ENCODE measurements at places on chromosomes 3 and 15.

DNA sequence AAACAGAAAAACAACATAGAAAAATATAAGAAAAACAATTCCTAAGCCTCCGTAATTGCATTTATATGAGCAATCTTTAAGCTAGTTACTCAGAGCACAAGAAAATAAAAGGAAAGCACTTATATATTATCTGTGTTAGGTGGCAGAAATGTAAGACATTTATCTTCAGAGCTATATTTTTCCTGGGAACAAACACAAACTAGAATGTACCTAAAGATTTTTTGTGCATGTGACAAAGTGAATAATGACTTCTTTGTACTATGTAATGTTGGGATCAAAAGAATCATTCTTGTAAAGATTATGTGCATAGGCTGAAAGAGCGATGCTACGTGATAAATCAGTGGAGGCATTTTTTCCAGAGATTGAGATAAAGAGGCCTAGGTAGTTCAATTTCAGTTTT, 111.3 kb upstream of the GMNC start:
- no peak for DNase-seq

GRCh38 chr3:197466586-197467399, 89.0 kb downstream of the BDH1 start:
- no peak for DNase-seq

DNA sequence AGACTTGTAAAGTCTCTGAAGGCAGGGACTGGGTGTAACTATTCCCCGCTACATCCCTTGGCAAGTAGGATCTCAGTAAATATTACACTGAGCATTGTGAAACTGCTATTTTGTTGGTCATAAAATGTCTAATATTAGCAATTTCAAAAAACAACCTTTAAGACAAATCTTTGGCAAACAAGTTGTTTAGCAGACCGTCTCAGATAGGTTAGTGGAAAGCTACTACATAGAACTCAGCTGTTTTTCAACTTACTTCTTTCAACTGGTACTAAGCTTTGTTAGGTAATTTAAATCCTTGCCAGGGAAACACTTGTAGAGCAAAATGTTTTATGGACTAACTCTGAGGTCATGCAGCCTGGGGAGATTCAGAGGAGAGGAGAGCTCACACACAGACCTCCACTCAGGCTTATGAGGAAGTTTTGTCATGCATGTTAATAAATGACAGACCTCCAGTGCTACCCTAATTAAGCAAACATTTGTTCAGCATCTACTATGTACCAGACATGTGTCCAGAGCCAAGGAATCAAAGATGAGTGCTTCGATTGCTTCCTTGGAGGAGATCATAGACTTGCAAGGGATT, 61.6 kb upstream of the STAC start:
- no peak for DNase-seq

GRCh38 chr15:57647071-57647790, 55.5 kb downstream of the MYZAP start:
- DNase-seq: no peak

- DNase-seq: peak; percentile 15
These were observed 3.7 kb upstream of the TF start for GRCh38 chr3:133742351-133743091.

DNA sequence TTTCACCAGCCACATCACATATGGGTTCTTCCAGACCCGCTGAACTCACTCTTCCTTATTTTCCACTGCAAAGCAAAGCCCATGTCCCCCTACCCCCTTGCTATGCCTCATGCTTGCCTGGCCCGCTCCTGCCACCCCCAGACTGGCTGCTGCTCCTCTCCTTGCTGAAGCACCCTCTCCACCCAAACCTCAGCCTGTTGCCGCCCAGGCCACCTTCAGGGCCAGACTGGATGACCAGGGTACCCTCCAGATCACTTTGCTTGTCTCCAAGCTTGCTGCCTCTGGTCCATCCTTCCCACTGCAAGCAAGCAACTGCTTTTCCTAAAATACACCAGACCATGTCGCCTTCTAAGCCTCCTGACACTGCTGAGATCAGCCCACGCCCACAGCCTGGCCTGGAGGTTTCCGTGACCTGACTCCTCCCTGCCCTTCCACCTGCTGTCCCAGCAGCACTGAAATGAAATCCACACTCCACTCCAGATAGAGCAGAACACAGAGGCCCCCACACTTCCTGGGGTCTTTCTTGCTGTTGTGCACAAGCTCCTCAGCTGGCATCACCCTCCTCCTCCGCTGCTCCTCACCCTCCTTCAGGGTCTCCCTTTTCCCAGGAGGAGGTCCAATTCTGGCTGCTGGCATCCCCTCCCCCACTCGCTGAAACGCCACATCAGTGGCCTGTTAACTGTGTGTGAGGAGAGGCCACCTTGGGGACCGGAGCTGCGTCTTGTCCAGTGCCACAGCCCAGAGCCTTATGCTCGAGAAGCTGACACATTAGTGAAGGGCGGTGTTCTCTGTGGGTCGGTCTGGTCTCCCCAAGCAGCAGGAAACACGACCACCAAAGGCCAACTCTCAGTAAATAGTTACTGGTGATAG, 99.1 kb downstream of the ADCY5 start:
- DNase-seq: no peak

- DNase-seq: no peak
These were observed 80.7 kb upstream of the ZBED2 start for GRCh38 chr3:111675846-111676210.

- no peak for DNase-seq
These were observed 52.1 kb downstream of the TFG start for GRCh38 chr3:100761211-100761942.

DNA sequence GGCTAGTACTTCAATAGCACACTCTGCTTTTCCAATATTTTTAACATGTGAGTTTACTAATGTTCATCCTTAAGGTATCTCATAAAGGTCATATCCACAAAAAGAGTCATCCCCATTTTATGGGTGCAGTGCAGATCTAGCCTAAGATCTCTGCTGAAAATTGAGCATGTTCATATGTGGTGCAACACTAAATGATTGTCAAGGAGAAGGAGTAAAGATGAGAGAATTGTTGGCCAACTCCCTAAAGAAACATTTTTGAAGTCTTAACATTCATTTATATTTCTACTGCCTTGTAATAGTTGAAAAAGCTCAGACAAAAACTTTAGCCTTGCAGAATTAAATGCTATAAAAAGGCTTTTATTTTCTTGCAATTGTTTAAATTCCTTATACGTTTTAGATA, 1159.6 kb downstream of the TBL1XR1 start:
- no peak for DNase-seq

DNA sequence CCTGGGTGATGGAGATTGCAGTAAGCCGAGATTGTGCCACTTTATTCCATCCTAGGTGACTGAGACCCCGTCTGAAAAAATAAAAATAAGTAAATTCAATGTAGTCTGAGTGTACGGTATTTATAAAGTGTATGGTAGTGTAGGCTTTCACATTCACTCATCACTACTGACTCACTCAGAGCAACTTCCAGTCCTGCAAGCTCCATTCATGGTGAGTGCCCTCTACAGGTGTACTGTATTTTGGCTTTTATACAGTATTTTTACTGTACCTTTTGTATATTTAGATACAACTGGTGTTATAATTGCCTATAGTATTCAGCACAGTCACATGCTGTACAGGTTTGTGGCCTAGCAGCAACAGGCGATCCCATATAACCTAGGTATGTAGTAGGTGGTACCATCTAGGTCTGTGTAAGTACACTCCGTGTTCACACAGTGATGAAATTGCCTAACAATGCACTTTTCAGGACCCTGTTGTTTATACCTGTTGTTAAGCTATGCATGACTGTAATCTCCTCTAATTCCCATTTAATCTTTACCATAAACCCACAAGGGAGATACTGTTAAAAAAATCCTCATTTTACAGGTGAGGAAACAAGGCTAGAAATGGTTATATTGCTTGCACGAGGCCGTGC, 19.3 kb downstream of the CACNA1D start:
- DNase-seq: no peak

DNA sequence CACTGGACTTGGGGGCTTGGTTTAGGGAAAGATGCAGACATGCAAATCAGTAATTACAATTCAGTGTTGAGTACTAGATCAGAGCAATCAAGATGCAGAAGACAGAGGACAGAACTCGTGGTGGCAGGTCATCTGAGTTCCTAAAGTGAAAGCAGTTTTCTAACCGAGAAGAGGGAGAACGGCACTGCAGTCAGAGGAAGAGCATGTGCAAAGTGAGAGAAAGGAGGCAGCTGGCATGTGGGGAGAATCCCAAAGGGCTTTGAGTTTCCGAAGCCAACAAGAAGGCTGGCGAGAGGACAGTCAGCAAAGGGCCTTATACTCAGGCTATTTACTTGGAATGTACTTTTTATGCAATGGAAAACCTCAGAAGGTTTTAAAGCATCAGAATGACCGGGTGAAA, 87.0 kb downstream of the ANP32A start:
- no peak for DNase-seq

DNA sequence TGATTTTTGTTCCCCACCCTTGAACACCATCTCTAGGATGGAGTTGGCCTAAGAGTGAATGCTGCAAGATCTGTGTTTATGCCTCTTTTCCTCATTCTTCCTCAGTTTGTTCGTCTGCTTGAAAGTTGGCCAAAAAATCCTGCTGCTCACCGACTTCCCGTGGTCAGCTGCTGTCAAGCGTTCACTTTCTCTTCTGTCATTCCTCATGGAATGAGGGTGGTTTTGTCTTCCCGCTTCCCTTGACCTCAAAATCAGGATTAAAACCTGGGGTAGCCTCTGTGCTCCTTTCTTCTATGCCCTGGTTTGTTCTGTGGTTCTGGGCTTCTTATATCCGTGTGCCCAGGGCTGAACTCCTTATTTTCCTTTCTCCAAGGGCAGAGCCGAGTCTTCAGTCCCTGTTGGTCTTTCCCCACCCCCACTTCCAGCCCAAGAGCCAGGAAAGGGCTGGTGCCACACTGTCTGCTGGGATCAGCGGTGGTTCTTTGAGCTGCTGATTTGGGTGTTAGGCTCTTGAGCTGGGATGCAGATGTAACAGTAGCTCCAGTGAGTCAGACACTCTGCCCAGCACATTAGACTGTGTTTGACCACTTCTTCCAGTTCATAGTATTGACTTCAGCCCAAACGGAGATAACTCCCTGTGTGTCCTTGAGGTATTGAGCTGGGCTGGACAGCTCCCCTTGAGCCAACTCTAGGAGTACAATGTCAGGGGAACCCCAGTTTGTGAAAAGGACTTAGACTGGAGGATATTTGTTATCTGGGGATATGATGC, 2.3 kb downstream of the SERF2 start:
- DNase-seq: no peak

DNA sequence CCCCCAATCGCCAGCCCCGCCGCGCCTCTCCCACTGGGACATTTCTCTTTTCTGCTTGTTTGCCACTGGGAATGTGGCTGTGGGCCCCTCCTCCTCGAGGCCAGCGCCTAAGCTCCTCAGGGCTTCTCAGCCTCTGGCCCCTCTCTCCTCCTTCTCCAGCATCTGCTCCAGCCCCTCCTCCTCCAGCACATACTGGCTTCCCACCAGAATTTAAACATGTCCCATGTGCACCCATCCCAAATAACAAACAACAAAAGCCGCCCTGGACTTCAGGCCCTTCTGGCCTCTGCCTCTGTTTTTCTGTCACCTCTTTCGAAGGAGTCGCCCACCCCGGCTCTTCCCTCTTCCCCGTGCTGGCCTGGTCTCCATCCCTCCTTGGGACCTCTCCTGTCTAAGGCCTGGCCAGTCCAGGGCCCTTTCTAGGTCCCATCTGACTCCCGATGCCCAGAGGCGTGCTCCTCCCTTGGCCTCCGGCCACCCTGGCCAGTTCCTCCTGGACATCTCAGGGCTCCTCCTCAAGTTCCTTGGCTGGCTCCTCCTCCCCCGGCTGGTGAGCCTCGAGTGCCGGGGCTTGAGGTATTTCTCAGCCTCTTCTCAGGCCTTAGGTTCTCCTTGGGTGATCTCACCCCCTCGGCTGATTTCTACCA, 94.6 kb upstream of the SLC6A6 start:
- DNase-seq: no peak

DNA sequence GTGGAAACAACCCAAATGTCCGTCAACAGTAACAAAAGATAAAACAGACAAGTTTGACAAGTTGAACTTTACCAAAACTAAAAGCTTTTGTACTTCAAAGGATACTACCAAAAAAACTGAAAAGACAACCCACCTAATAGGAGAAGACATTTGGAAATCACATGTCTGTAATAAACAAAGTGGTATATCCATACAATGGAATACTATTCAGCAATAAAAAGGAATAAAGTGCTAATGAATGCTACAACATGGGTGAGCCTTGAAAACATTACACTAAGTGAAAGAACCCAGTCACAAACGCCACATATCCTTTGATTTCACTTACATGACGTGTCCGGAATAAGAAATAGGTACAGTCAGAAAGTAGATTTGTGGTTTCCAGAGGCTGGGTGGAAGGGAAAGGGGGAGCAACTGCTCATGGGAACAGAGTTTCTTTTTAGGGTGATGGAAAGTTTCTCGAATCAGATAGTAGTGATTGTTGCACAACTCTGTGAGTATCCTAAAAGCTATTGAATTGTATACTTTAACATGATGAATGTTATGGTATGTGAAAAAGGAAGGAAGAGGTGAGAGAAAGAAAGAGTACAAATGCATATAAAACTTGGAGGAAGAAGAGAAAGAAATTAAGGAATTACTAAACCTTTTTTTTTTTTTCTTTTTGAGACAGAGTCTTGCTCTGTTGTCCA, 72.7 kb upstream of the ABHD2 start:
- DNase-seq: no peak

- DNase-seq: no peak
These were observed 11.1 kb upstream of the RTP2 start for GRCh38 chr3:187713504-187713903.

- DNase-seq: no peak
These were observed at the start of gene GATM for GRCh38 chr15:45378149-45378912. TSS of gene GATM (minus strand) at chr15:45378544. CDS start at chr15:45378453, 91 bp downstream.

- DNase-seq: no peak
These were observed 104.5 kb downstream of the NR2F2 start for GRCh38 chr15:96435022-96435421.

DNA sequence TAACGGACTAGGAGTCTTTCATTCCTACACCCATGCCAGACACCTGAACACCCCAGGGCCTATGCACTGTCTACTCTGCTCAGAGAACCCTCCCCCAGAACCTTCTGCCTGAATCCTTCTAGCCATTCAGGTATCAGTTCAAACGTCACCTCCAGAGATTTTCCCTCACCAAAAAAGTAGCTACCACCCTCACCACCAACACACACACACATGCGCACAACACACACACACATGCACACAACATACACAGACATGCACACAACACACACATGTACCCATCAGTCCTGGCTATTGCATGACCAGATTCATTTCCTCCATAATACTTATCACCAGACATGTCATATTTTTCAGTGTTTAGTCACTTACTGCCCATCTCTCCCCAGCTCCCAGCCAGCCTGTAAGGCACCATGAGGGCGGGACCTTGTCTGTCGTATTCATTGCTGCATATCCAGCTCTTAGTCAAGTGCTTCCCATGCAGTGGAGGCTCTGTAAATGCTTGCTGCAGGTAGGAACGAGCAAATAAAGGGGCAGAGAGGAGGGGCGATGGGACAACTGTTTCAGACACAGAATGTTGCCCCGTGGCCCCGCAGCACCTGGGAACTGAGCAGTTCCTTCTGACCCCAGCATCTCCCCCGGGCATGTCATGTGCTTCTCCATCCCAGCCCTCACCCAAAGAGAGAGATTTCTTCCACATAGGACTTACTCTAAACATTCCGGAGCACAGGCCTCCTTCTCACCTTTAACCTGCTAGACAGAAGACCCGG, 29.2 kb downstream of the XXYLT1 start:
- no peak for DNase-seq
